Ecto neural progenitor cell (in vitro differentiated cells): ENCODE measurements at places on chromosomes 7 and 10.

DNA sequence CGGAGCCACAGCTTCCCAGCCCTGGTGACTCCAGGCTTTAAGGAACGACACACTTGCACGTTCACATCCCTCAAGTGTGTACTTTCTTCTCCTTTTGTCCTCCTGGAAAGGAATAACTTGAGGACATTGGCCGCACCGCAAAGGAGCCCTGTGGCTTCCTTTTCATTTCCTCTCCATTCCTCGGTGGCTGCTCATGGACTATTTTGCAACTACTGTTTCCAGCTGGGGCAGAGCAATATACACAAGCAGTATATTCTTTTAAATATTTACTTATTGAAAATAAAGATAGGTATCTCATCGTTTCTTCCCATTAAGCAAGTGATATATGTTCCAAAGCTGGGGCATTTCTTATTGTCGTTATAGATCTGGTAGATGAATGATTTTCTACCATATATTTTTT lies 97.2 kb upstream of the LYZL1 start:
- DNase-seq, result no peak

DNA sequence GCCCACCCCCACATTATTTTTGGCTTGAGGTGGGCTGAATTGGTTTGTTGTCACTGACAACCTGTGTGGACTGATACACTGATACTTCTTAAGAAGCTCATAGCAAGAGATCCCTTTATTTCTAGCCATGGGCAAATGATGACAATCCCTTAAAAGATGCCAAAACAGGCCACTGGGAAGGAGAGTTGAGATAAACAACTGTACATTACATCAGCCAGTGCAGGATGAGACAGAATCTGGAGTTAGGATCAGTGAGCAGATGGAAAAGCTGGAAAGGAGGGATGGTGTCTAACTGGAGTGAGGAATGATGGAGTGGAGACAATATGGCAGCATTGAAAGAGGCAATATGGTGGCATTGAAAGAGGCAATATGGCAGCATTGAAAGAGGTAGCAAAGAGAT lies 195.9 kb upstream of the LYZL2 start:
- DNase-seq, result no peak

DNA sequence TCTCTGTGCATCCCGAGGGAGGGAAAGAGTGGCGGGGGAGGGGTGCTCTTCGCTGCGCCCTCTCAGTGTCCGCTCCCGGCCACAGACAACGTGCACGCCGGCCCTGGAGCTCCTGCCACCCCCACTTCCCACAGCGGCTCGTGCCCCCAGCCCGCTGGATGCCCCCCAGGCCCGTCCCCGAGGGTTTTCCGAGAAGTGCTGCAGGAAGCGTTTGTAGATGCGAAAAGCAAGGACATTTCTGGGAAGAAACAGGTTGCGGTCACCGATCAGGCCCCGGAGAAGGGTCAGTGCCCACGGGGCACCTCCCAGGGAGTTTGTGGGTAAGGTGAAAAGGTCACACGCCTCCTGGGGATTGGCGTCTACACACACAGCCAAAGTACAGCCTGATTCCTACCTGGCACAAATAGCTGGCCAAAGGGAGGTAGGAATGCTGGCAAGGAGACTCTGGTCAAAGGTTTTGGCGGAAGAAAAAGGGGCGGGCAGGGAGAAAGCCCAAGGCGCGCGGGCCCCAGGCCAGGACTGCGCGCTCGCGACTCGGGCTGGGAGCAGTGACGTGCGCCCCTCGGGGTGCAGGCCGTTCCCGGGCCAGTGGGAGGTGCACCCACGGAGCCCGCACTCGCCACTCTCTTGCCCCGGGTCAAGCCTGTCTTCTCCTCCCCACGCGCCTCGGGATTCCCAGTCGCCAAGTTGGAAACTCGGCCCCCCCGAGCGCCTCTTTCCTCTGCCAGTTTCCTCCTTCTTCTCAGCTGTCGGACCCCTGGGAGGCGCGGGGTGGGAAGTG lies 1.5 kb upstream of the NRP1 start:
- DNase-seq, result peak; percentile 60

GRCh38 chr7:35734001-35734483 lies 39.1 kb upstream of the HERPUD2 start:
- no peak for DNase-seq

DNA sequence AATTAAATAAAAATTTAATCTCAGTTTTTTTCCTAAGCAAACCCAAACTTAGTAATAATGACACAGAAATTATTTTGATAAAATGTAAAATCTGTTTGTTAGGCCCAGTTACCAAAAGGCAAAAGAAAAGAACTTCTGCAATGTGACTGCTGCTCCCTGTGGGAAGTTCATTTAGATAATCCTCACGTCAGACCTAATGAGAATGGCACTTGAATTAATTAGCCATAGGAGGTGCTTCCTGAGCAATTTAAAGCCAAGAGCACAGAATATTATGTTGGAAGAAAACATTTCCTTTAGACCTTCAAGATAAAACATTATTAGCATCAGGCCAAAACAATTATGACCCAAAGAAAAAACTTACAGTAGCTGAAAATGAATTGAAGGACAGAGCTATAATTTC lies 19.4 kb downstream of the SPAM1 start:
- DNase-seq, result no peak

- DNase-seq, result peak; percentile 80
These were observed 47.4 kb upstream of the PRKAR1B start for GRCh38 chr7:774161-775109.

GRCh38 chr7:123211545-123211944 lies 11.8 kb upstream of the SLC13A1 start:
- no peak for DNase-seq

DNA sequence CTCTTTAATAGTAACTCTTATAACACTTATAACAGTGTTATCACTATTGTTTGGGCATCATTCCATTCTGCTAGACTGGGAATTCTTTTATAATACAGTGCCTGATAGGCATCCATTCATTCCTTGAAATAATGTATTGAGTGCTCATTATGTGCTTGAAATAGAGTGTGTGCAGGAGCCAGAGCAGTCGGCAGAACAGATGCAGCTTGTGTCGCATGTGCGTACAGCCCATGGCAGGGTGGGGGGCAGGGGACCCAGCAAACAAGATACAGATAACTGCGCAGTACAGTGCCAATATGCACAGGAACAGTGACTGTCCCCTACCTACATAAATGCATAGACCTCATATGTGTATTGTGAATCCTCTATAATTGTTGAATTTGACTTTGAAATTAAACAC lies 99.3 kb downstream of the KAT6B start:
- no peak for DNase-seq

- DNase-seq, result no peak
These were observed 38.2 kb downstream of the GSDME start for GRCh38 chr7:24718977-24719491.

DNA sequence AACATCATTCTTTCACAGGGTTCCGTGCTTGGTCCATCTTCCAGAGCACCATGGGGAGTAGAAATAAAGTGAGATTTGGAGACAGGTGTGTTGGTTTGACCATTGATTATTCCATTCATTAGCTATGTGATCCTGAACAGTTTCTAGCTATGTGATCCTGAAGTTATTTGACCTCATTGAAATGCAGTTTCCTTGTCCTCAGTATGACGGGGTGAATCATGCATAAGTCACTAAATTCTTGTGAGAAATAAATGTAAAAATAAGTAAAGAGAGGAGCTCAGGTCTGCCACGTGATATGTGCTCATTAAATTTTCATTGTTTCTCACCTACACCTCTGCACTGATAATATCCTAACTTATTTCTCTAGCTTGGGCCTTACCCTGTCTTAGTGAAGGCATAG lies 34.1 kb upstream of the LHFPL3 start:
- DNase-seq, result no peak

DNA sequence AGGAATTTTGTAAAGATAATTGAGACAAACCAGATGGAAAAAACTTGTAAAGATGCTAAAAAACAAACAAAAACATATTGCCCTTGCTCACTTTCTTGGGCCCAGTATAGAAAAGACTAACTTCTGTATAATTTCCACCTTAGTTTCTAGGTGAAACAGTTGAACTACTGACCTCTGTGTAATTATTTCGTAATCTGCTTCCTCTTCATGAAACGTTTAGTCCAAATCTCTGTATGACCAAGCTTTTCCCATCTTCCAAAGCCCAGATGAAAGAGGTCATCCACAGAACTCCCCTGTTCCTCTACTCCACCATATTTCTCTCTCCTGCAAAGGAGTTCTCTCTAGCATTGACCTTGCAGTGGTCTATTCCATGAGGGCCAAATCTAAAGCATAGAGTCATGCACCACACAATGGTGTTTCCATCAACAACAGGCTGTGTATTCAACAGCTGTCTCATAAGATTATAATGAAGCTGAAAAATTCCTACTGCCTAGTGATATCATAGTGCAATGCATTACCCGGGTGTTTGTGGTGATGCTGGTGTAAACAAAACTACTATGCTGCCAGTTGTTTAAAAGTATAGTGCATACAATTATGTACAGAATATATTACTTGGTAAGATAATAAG lies 647.6 kb downstream of the TNS3 start:
- no peak for DNase-seq

DNA sequence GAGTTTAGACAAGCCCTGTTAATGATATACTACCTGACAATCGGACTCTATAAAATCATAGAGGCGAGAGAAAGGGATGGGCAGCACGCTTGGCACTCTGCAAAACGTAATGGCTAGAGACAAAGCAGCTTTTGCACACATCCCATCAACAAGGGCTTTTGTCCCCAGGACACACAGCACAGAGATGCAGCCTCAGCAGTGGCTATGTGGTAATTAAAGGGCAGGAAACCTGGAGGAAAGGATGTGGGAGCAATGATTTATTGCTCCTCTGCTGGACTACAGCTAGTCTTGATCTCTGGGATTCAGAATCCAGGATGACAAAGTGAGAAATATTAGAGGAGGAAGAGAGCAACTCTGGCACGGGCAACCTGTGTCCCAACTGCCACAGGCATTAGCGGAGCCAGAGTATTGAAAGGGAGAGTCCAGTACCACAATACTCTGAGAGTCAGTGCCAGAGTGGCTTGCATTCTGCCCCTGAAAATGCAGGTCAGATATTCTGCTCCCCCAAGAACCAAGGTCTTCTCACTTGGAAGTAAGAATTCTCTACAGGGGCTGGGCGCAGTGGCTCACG lies 96.5 kb downstream of the ARMH3 start:
- no peak for DNase-seq

GRCh38 chr7:138170959-138171703 lies 94.9 kb downstream of the AKR1D1 start:
- DNase-seq, result no peak

GRCh38 chr7:149838992-149839408 lies 825 bp downstream of the ZNF862 start:
- DNase-seq, result no peak

- DNase-seq, result no peak
These were observed 61.6 kb downstream of the GRK5 start for GRCh38 chr10:119268871-119269506.

- no peak for DNase-seq
These were observed 11.9 kb upstream of the SLC12A9 start for GRCh38 chr7:100840470-100841100.

DNA sequence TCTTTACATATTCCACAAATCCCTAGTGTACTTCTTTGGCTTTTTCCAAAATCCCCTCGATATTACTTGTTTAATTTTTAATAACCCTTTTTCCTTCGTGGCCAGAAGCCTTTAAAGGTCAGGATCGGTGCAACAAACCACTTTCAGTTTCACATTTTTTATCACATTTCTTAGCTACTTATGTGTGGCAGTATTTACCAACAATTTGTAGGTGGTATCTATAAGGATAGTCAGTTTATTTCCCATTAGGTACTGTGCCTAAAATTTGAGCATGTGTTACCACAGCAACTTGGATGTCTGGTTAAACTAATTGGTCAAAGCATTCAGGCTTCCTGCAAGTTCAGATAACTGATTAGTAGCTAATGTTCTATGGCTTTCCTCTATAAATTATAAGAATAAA lies 104.9 kb downstream of the CDK14 start:
- no peak for DNase-seq

- DNase-seq, result no peak
These were observed 545.2 kb downstream of the SORCS1 start for GRCh38 chr10:106619346-106619745.

DNA sequence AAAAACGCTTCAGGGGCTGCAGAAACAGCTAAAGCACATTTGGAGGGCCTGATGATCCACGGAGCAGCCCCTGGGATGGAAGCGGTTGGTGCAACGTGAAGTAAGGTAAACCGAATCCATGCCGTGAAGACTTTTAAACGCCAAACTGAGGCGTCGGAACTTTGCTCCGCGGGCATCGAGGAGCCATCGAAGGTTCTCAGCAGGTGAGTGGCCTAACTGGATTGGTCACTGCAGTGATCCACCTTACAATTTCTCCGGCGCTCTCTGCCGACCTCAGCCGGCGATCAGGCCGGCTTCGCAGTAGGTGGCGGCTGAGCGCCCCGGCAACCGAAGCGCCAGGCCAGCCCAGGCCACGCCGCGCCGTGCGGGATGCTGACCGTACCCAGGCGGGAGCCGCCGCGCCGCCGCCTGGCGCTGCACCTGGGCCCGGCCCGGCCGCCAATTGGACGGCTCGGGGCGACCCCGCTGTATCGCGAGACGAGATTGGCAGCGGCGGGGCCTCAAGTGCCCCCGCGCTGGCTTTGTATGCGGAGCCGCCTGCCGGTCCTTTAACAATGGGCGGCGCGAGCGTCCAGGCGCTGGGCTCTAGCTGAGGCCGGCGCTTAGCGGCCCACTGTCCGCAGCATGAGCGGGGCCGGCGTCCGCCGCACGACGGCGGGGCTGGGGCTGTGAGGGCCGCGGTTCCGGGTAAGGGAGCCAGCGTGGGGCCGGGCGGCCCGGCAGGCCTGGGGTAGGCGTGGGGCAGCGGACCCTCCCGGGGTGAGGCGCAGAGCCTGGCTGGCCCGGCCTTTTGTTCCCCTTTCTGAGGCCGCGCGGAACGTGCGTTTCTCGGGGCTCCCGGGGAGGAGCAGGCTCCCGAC lies at the start of gene CCNJ:
Gene CCNJ (plus strand): TSS at position 551 of the 860 bp plus-strand sequence. CDS start 811 bp downstream, outside the sequence.
- DNase-seq, result peak; percentile 93

DNA sequence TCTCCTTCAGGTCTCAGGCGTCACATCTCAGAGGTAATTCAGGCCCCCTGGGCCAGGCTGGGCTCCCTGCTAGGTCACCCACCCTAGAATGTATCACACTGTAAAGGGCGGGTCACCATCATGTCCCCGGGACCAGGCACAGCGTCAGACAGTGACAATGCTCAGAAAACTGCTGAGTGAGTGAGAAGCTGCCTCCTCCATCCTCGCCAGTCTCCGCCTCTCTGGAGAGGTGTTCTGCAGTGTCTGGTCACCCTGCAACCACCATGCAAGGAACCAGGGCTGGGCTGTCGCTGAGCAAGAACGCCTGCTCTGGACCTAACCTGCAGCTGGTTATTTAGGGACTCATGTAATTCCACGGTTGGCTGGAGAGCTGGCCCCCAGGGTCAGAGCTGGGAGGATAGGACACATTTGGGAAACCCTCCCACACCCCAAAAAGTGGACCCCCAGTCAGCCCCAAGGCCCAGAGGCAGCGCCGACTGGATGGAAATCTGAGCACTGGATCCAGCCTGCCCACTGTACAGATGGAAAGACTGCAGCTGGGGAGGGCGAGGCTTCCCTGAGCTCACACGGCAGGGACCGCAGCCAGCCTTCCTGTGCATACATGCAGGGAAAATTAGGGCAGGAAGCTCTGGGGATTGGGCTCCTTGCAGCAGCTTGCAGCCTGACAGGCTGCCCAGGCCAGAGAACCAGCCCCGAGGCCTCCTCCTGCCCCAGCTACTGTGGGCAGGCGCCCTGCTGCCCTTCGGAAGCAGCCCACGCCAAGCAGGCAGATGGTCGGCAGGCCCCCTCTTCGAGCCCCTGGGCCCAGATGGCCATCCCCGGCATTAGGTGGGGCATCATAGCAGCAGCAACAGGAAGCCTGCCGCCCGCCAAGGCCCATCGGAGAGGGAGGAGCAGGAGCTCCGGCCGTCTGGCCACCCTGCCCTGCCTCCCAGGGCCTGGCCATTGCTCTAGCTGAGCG lies 105.4 kb upstream of the ZMIZ1 start:
- DNase-seq, result no peak

GRCh38 chr10:131777921-131778320 lies 122.9 kb upstream of the PPP2R2D start:
- DNase-seq, result peak; percentile 16
